Naive B cell (primary cell): ENCODE measurements at places on chromosomes 7 and 10. TPM values are rescaled to one million over a fixed set of nuclear protein-coding genes. Genes with fewer than 3 reads are reported as not detected.

The LRRD1 gene
- not detected for polyA plus RNA-seq

The GOLGA7B gene
- not detected for polyA plus RNA-seq

The OPN1SW gene
- polyA plus RNA-seq: not detected

The CFTR gene
- not detected for polyA plus RNA-seq

The PRLHR gene
- polyA plus RNA-seq: not detected

The SYT15B gene
- polyA plus RNA-seq: not detected

The ITGB8 gene
- not detected for polyA plus RNA-seq

DNA sequence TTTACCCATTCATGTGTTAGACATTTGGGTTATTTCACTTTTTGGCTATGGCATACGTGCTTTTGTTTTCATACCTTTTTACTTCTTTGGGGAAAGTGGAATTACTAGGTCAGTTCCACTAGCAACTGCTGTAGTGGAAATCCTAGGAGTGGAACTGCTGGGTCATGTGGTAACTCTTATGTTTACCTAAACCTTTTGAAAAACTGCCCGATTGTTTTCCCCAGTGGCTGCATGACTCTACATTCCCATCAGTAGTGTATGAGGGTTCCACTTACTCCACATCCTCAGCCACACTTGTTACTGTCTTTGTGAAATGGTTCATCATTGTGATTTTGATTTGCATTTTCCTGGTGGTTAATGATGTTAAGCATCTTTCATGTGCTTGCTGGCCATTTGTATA is 82.3 kb downstream of the TAX1BP1 start:
- DNase-seq: no peak

DNA sequence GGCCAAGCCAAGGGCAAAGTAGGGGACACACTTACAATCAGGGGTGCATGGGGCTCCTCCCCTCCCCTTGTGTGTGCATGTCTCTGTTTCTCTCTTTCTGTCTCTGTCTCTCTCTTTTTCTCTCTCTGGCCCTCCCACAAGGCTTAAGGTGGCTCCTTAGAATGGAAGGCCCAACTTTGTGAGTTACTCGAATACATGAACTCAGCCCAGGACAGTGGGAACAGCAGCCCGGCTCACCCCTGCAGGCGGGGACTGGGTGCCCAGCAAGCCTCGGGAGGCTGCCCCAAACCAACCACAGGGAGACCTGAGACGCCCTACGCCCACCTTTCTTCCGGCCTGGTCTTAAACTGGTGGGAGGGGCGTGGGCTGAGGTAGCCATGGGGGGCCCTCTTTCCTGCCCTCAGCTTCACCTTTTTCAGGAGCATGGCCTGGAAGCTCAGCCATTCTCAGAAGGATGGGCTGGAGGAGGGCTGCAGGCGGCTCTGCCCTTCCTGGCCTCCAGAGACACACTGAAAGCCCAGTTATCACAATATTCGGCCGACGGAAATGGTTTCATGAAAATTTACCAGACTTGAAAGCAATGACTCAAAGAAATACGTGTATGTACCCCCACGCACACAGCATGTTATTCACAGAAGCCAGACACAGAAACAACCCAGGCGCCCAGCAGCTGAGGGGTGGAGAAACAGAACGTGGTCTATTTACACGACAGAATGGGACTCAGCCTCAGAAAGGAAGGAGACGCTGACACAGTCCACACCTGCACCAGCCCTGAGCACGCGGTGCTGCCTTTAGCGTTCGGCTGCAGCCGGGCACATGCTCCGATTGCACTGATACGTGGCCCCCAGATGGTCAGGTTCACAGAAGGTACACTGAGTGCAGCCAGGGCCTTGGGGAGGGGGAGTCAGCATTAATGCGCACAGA is 229.5 kb downstream of the PTPRN2 start:
- DNase-seq: no peak

- no peak for DNase-seq
Measured at GRCh38 chr7:38548605-38549004, 82.6 kb downstream of the AMPH start.

DNA sequence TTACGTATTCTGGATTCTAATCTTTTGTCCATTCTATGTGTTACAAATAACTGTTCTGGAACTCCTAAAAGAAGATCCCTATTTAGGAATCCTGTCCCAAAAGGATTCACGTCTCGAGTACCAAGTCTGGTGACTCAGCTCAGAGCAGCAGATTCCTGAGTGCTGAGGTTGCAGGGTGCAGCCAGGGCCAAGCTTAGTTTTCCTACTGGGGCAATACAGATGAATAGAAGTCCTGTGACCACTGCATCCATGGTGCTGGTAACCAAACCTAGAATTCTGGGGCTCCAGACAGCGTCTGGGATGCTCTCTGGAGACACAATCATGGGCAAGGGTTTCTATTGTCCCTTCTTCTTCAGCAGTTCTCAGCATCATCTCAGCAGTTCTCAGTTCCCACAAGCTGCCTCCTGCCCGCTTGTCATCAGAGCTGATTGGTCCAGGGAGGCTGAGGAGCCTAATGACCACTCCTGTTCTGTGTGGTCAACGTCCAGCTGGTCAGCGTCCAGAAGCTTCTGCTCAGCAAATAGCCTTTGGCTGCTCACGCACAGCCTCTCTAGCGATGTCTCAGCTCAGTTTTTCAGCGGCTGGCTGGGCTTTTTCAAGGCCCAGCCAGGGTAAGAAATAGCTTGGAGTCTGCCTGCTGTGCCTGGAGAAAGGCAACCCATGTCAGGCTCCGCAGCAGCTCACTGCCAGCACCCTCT is 50.4 kb upstream of the C7orf33 start:
- no peak for DNase-seq

GRCh38 chr7:99141841-99142726 is 1.8 kb downstream of the SMURF1 start:
- DNase-seq: peak; percentile 45

DNA sequence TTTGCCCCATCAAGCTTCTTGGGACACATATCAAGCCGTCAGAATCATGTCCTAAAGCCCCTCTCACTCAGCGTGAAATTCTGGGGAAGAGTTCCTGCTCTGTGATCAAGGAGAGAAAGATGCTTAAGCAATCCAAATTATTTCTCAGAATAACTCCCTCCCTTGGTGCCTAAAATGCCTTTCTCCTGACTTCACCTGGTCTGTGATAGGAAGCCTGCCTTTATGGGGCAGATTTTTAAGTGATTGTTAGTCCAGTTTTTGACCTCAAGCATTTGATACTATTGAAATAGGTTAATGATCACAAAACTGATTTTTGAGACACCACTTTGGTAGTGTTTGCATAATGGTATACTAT is 76.4 kb upstream of the MAGI2 start:
- no peak for DNase-seq

- no peak for DNase-seq
Measured at GRCh38 chr7:45435846-45436245, 138.3 kb upstream of the ADCY1 start.

GRCh38 chr7:29563590-29564495 is at the start of gene PRR15:
Gene PRR15, plus strand, starts transcription at chr7:29563835. Its CDS starts 2,495 bp downstream, at chr7:29566330.
- no peak for DNase-seq

- no peak for DNase-seq
Measured at GRCh38 chr10:96918214-96919002, 86.3 kb downstream of the LCOR start.

- no peak for DNase-seq
Measured at GRCh38 chr10:96906864-96907263, 74.8 kb downstream of the LCOR start.

DNA sequence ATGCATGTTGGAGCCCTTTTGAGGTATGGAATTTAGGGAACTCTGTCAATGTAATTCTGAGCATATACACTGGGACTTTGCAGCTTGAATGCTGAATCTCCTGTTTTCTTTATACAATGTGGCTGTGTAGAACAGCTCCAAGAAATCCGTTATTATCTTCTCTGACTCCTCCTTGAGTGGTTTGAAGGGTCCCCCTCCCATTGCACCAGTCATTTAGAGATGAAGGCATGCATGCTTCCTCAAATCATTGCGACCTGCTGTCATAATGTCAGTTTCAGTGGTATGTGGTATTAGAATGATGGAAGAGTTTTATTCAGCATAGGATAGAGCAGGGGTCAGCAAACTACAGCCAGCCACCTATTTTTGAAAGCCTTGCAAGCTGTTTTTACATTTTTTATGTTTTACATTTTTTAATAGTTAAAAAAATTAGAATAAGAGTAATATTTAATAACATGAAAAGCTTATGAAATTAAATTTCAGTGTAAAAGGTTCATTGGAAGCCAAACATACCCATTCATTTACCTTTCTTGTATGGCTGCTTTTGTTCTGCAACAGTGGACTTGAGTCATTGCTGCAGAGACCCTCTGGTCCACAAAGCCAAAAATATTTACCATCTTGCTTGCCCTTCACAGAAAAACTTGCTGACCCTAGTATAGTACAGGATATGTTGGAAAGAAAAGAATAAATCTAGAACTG is 8.1 kb downstream of the STK17A start:
- no peak for DNase-seq

GRCh38 chr10:60362461-60362860 is 27.2 kb downstream of the ANK3 start:
- DNase-seq: no peak

GRCh38 chr10:99569253-99569939 is 36.7 kb downstream of the NKX2-3 start:
- no peak for DNase-seq

DNA sequence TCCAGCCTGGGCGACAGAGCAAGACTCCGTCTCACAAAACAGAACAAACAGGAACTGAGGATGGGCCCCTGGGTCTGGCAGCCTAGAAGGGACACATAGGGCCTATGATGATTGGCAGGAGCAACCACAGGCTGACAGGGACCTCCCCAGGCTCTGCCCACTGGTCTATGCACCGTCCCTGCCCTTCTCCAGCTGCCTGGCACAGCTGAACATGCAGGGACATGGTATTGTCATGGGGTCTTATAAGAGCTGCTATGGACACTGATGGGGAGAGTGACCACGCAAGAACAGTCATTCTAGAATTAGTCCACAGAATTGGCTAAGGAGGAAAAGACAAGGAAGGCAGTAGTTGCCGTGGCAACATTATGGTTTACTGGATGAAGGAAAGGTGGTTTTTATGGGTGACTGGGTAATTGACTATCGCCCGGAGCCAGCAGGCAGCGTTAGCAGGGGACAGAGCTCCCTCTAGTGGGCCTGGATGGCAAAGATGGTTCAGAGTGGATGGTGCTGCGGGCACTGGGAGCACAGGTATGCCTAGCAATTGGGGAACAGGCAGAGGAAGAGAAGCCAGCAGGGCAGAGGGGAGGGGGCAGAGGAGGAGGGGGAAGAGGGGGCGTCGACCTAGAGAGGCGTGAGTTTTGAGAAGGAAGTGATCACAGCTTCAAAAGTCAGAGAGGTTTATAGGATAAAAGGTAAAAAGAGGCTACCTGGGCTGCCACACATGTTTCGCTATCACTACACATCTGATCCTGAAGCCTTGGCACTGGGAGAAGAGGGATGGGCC is 7.8 kb upstream of the TRIM56 start:
- peak; percentile 72 for DNase-seq

DNA sequence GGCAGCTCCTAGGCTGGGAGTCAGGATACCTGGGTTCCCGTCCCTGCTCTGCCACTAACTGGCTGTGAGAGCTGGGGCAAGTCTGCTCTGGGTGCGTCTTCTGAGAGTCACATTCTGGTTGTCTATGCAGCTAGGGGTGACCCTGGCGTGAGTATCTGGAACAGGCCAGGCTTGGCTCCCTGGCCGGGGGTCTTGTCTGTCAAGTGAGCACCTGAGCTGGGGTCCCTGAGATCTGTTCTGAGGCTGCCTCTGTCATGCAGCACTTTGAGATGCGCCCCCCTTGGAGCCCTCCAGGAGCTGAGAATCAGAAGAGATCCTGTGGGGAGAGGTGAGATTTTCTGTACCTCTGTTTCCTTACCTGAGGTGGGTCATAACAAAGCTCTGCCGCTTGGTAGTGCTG is 7.5 kb downstream of the AGAP3 start:
- DNase-seq: no peak

DNA sequence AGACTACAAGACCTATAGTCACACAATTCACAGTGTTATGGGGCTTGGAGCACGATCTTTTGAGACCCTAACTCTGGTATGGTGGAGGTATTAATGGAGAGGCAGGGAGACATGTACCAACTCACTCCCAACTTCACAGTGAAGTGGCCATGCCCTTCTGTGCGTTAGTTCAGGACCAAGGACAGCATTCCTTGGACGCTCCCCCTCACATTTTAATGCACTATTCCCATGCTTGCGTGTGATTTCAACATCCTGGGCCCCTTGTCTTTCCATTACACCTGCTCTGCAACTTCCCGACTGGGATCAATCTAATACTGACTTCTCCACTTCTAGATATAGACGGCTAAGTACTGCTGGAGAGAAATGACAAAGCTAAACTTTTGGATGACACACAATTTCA is 72.7 kb downstream of the PLCE1 start:
- DNase-seq: no peak
